Activated naive CD4-positive, alpha-beta T cell (primary cell): ENCODE measurements at places on chromosomes 11 and 22.

GRCh38 chr11:26780376-26781085 is 58.7 kb upstream of the SLC5A12 start:
- no peak for DNase-seq

DNA sequence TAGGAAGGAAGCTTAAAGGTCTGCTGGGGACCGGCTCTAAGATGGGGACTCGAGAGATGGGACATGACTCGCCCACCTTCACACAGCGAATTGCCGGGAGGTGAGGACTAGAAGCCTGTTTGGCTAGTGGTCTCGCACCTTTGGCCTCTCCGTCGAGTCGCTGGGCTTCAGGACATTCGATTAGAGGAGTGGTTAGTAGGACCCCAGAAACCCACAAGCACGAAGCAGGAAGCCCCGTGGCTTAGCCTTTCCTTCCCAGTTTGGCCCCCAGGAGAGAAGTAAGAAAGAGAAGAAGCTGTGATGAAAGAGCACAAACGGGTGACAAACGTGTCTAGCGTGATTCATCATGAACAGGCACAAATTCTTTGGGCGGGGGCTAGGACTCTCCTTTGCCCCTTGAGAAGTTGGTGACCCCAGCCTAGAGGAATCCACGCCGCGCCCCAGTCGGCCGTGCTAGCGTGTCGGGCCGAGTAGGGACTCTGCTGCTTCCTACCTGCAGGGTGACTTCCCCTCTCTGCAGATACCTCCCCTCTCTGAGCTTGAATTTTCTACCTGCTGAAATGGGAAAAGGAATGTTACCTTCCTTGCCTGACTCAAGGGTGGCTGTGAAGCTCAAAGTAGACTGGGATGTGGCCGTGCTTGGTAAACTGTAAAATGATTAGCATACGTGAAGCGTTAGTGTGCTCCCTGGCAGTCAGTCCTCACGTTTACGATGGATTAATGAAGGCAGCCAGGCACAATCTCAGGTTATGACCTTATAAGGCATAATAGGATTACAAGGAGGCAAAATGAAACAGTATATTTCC is 1.1 kb upstream of the ADM start:
- no peak for DNase-seq

DNA sequence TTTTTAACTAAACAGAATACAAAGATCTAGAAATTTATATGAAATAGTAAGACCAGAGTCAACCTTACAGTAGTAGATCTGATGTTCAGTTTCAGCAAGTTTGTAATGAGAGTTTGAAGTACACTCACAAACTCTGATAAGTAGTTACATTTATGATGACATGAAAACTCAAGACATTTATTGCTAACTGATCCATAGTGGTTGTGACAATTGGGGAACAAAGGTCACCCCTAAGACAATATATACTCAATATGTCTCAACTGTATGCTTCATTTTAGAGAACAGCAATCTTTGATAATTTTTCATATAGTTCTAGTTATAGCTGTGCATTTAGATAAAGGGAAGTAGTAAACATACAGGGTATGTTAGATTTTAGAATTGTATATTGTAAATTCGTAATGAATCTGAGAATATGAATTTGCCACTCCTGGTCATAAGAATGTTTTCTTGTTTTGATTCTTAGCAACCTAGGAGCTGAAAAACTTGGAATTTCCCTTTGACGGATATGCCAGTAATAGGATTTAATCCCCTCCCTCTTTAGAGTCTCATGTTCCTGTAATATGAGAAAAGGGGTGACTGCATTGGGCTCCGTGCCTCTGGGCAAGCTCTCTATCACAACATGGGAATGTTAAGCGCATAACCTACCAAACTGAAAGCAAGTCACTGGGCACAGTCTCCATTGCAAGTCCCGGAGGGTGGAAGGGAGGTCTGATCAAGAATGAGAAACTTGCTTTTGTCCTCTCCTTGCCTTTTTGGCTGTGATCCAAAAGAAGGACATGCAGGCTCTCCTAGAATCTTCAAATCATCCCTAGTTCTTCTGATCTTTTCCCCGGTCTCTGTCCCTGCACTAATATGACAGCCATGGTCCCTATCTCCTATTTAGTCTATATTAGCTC is 11.4 kb downstream of the OR10D3 start:
- DNase-seq, result no peak

DNA sequence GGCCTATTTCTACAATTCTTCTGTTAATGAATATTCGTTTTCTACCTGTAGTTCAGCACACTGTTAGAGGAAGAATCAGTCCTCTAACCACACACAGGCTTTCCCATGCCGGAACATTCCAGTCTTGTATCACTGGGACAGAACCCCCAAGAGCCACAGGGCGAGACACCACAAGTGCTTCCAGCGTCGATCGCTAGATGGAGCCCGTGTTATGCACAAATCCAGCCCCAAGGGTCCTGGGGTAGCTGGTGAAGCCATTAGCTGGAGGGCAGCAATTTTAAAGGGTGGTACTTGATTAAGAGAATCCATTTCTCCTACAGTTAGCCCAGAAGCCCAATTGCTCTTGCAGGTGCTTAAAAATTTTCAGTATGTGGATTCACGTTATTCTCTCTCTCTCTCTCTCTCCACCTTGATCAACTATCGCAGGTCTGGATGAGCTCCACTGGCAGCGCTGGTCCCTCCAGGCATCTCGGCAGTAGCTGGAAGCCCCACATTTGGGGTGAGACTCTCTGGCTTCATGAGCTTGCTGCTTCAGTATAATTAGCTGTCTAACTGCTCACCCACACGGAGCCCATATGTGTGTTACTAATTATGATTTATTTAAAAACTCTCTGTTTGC is 148.2 kb upstream of the SNX19 start:
- no peak for DNase-seq

DNA sequence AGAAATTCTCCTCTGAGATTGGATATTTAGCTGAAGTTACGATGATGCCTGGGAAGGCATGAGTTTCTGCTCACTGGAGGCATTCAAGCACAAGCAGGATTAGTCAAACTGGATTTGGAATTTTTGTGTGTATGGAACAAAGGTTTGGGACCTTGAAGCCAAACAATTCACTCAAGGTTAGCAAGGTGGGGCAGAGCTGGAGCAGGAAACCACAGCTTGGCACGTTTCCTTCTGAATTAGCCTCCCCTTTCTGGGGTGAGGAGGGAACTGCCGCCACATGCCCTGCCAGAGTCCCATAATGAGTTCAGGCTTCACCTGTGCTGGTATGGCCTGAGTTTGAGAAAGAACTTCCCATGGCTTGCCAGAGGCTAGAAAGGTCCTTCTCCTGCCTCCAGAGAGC is 50.9 kb upstream of the RRAS2 start:
- DNase-seq, result no peak

DNA sequence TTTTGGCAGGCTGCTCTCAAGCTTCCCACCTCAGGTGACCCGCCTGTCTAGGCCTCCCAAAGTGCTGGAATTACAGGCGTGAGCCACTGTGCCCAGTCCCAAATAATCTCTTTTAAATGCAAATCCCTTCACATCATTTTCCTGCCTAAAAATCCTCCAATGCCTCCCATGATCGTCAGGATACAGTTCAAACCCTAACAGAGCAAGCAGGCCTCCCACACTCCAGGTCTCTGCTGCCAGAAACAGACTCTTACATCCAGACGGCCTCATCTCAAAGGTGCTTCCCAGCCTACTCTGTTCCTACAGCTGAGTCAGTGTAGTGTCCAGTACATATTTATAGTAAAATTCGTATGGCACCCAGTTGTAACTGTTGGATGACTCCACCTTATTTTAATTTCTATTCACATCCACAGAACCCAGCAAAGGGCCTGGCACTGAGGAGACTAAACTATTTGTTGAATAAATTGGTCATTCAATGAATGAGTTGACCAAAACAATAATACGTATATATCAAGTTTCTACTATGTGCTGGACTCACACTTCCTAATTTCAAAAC is 8.2 kb downstream of the SIRT3 start:
- DNase-seq, result no peak

DNA sequence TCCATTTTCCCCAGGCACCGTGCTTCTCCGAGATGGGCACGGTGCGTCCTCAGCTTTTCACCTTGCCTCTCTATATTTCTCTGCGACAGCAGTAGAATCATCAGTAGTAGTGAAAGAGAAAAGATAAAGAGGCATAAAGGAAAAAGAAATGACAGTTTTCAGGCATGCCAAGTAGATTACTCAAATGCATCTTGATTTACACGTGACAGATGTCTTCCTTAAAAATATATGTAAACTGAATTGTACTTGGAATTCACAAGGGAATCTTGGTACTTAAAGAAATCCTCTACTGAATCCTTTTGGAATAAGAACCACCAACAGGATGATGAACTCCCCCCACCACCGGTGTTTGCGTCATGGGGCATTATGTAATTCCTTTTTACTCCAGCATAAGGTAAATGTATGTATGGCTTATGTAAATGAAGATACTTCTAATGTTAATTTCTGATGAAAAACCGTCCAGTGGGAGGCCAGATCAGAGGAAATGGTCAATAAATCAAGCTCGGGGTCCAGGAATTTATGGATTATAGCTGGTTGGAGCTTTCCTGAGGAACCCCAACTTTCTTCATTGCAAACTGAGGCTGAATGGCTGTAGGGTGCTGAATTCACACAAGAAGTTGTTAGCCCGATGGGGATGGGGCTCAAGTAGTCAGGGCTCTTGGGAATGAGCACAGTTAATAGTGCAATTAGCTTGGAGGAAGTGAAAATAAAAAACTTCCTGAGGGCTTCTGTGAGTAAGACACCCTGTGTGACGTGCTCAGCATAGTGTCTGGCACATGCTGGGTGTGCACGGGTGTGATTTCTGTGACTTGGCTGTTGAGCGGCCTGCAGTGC is 630.4 kb downstream of the OPCML start:
- DNase-seq, result no peak

DNA sequence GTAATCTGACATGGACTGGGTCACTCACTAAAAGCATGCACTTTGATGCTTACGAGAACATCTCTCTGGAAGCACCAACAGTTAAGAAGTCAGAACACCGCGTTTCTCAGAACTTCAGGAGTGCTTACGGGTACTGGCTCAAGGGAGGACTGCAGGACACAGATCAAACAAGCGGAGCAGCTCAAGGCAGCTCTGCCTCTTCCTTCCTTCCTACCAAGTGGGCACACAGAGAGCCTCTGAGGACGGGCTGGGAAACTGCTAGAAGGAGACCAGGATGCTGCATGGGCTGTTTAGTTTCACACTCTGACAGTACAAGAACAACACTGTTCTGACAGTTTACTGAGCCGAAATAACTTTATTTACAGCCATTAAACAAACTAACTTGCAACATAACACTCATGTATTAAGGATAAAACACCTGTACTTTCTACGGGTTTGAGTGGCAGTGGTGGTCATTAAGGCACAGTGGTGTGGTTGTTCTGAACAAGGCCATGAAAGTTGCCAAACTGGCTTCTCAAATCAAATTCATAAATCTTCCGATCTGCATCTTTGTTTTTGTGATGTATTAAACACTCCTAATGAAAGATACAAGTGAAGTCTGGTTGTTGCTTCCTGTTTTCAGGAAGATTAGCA is 37.5 kb downstream of the ARFGAP3 start:
- DNase-seq, result no peak

DNA sequence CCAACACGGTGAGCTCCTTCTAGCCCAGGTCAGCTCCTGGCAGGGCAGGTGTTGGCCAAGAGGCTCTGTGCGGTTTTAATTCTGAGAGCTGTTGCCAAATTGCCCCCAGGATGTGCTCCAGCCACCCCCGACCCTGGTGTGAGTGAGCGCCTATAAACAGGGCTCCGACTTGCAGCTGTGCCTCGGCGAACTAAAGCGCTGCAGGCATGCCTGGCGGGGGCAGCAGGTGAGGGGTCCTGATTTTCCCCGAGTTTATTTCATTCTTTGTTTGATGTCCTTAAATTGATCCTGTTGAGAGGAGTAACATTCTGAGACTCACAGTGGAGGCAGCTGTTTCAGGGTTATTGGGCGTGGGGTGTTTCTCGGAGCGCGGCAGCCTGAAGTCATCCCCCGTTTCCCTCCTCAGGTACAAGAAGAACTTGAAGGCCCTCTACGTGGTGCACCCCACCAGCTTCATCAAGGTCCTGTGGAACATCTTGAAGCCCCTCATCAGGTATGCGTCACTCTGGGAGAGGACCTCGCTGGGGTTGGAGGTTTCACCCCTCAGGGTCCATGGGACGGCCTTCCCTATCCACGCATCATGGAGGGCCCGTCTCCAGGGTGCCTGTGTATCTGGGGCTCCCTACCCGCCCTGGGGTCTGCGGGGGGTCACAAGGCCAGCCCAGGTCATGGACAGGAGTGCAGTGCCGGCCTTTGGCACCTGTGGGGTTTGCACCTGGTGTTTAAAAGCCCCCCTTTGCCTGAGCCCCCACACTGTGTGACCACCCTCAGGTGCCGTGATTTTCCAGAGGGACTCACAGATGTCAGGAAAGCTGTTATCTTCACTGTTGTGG is 62.1 kb downstream of the ARHGAP8 start:
- no peak for DNase-seq

GRCh38 chr11:120937501-120937900 is 86.4 kb upstream of the TBCEL start:
- no peak for DNase-seq

- no peak for DNase-seq
Observed at GRCh38 chr11:73792584-73792983, 4.9 kb downstream of the MRPL48 start.
